ENCODE measurements at places on chromosomes 2 and 18.

GRCh38 chr18:10490401-10491165 is 35.2 kb upstream of the NAPG start:
- peak; percentile 10 for DNase-seq

GRCh38 chr2:203551778-203552177 is 16.7 kb upstream of the RAPH1 start:
- DNase-seq = no peak

DNA sequence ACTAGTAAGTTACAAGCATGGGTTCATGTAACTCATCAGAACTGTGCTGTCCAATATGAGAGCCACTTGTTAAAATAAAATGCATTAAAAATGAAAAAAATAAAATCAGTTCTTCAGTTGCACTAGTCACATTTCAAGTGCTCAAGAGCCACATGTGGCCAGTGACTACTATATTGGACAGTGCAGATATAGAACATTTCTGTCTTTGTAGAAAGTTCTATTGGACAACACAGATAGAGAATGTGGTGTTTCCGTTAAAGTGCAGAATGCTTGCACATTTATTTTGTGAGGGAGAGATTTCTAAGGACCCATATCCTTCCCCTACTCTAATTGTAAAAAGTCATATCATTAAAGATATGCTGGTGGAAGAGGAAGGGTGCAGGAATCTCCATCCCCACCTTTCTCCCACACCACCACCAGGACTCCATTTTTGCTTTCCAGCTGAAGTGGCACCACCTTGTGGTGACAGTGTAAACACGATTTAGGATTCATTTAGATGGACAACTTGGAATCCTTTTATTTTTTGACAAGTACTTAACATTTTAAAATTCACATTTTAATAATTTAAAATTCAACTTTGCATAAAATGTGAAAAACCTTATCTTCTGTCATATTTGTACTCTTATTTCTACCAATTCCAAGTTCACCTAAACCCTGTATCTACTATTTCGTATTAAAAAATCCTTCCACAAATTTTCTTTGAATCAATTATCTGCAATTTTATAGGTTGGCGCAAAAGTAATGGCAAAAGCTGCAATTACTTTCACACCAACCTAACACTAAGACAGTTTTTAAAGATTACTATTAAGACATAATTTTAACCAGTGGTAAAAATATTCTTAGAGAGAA is 9.4 kb upstream of the CD302 start:
- DNase-seq = peak; percentile 18

GRCh38 chr2:219633276-219634065 is 6.0 kb downstream of the SLC4A3 start:
- DNase-seq = no peak

DNA sequence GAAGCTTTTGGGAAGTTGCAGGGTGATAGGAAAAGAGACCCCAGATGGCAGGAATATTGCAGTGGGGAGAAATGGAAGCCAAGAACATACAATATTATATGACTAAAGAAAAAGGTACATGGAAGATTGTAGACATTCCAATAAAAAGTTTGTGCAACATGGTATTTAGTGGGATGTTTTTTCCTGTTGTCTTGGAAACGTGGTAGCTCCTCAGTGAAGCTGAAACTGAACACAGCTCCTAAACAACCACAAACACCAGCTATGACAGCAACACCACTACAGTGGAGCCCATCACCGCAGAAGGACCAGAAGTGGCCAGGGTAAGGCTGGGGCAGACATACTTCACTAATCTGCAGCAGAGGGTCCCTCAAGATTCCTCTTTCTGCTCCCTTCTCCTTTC is 246.8 kb downstream of the CDH20 start:
- DNase-seq = no peak

DNA sequence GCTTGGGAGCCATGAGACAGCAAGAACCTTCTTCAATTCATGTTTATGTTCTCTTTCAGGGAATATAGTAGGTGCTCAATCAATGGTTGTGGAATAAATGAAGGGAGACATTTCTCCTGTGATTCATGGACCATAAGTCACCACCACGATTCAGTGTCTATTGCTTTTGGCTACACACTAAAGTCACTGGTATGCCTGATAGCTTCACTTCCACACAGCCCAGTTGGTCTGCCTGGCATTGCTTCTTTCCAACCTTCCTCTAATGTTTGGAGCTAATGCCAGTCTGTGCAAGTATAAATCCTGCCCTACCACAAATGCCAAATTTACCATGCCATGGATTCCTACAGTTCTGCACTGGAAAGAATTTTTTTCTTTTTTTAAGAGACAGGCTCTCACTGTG is 1.3 kb upstream of the CXCR1 start:
- DNase-seq = no peak

GRCh38 chr2:220795705-220796104 is 776.4 kb downstream of the EPHA4 start:
- DNase-seq = no peak

GRCh38 chr18:6683112-6683876 is 46.2 kb upstream of the ARHGAP28 start:
- DNase-seq = no peak

- DNase-seq = no peak
Measured at GRCh38 chr2:34099377-34099776, 500.3 kb upstream of the FAM98A start.

DNA sequence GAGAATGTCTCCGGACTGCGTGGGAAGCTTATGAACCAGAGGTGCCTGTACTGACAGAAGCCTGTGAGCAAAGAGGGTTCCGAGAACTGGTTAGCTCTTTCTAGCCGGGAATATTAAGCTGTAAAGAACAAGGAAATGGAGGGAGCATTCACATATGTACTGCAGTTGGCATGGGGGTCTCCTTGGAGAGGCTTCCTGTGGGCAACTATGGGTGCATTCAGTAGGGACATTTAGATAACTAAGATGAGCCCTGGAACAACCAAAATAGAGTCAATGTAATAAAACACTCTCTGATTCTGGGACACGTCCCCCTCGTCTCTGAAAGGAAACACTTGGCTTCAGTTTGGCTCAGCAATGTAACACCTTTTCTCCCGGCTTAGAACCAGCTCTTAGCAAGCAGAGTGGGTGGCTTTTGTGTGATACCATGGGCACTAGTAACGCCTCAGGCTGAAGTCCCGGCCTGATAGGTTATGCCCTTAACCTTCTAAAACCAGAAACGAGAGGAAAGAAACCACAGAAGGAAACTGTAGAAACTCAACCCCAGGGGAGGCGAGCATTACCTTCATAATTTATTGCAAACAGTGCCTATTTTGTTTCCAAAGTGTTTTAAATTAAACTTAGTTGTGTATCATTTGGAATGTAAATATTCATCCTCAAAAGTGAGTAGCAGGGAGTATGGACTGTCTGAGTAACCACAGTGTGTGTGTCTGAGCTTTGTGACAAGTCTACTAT is 48.8 kb upstream of the LPIN2 start:
- DNase-seq = no peak

DNA sequence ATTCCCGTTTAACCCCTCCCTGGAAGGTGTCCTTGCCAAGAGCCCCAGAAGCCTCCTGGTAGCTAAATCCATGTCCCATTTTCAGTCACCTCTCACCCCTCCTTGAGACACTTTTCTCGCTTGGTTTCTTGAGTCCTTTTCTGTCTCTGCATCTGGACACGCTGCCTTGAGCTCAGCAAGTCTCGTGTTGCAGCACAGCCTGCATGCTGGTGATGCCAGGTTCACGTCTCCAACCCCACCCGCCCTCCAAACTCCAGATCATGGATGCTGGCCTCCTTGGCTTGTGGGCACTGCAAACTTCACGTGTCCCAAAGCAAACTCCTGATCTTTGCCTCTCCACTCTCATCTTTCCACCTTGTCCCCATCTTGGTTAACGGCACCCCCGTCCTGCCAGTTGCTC is 39.3 kb downstream of the CENPO start:
- DNase-seq = no peak

DNA sequence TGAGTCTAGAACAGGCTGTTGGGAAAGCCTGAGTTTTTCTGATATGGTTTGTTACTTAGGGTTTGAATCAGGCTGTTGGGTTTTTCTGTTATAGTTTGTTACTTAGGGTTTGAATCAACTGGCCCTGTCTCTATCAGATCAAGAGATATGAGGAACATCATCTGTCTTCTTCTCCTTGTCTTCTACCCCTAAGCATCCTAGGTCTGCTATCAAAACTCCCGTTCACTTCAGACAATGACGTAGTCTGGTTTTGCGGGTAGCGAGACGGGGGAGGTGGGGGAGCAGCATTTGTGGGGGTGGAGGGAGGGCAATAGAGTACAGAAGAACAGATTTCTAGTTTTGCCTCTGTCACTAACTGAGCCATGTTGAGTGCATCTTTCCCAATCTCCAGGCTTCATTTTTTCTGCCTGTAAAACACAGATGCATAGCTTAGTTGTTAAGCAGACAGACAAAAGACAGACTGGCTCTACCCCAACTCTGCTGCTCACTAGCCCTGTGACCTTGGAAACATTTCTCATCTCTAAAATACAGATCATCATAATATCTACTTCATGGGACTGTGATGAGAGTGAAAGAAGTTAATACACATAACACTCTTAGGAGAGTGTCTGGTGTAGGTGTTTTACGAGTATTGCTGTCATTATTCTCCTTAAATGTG is 9.1 kb downstream of the TNP1 start:
- no peak for DNase-seq

- DNase-seq = peak; percentile 28
Measured at GRCh38 chr18:24726727-24727492, 266.5 kb downstream of the HRH4 start.

DNA sequence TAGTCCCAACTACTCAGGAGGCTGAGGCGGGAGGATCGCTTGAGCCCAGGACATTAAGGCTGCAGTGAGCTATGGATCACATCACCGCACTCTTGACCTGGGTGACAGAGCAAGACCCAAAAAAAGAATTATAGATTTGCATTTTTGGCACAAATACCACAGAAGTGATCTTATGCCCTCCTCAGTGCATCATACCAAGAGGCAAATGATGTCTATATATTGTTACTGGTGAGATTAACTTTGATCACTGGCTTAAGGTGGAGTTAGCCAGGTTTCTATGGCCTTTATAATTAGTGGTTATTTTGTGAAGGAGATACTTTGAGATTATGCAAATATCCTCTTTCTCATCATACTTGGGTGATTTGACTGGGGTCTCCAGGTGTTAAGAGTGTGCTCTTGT is 22.1 kb upstream of the CATIP start:
- no peak for DNase-seq

GRCh38 chr2:78979380-78980151 is 45.9 kb upstream of the REG3G start:
- peak; percentile 32 for DNase-seq

- DNase-seq = no peak
Measured at GRCh38 chr2:3406501-3406900, 27.0 kb downstream of the TRAPPC12 start.

DNA sequence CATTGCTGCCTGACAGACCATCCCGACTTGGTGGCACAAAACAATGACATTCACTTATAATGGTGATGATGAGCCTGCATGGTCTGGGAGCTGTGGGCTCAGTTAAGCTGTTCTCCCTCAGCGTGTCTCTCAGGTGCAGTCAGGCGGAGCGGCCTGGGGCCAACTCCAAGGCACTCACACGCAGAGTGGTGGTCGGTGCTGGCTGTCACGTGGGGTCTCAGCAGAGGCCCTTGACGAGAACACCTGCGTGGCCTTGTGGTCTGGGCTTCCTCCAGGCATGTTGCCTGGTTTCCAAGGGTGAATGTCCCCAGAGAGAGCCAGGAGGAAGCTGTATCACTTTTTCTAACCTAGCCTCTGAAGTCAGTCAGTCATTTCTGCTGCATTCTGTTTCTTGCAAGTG is 29.8 kb downstream of the ARMC9 start:
- no peak for DNase-seq

GRCh38 chr2:15766911-15767597 is 173.3 kb upstream of the MYCN start:
- DNase-seq = no peak

- no peak for DNase-seq
Measured at GRCh38 chr2:54897420-54898310, 152.6 kb downstream of the RTN4 start.

DNA sequence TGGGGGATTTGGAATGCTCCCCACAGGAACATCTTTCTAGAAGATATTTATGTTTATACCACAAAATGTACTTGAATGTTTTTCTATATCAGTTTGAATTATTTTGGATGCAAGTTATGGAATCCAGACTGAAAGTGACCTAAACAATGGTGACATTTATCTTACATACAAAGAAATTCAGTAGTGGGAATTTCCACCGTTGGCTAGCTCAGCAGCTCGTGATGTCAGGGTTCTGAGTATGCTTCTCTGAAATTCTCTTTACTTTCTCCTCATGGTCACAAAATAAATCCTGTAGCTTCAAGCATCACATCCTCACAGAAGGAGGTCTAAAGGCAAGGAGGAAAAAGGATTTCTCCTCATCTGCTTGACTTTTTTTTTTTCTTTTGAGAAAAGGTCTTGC is 105.3 kb downstream of the AKAIN1 start:
- DNase-seq = no peak

DNA sequence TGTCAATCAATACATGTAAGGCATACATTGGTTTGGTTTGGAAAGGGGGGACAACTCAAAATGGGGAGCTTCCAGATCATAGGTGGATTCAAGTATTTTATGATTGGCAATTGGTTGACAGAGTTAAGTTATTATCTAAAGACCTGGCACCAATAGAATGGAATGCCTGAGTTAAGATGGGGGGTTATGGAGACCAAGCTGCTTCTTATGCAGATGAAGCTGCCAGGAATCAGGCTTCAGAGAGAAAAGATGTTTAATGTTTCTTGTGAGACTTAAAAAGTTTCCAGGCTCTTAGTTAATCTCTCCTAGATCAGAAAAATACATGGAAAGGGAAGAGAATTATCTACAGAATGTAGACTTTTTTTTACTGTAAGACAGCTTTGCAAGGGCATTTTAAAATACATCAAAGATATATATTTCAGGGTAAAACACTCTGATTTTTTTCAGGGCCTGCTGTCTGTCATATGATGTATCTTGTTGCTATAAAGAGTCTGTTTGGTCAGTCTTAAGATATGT is 1343.2 kb upstream of the LRRTM1 start:
- DNase-seq = no peak

GRCh38 chr2:54149638-54150441 is 34.4 kb downstream of the ACYP2 start:
- DNase-seq = no peak

DNA sequence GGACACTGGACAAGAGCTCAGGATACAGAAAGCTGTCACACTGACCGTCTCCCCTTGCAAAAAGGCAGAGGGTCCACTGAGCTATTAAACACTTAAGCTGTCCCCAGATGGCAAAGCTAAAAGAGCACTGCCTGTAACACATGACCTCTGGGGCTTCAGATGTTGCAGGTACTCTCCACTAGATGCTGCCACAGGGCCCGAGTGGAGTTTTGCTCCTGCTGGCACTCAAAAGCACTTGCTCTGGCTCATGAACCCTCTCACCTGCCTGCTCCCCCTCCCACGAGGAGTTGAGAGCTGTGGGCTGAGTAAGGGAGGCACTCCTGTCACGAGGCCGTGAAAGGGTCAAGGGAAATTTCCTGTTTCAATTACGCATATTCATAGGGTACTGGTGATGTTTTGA is 227.9 kb downstream of the PRKCE start:
- DNase-seq = no peak

GRCh38 chr2:149100739-149101699 is 62.5 kb downstream of the LYPD6B start:
- no peak for DNase-seq
